ENCODE measurements at places on chromosomes 7 and 10. TPM values are rescaled to one million over a fixed set of nuclear protein-coding genes. Genes with fewer than 3 reads are reported as not detected.

DNA sequence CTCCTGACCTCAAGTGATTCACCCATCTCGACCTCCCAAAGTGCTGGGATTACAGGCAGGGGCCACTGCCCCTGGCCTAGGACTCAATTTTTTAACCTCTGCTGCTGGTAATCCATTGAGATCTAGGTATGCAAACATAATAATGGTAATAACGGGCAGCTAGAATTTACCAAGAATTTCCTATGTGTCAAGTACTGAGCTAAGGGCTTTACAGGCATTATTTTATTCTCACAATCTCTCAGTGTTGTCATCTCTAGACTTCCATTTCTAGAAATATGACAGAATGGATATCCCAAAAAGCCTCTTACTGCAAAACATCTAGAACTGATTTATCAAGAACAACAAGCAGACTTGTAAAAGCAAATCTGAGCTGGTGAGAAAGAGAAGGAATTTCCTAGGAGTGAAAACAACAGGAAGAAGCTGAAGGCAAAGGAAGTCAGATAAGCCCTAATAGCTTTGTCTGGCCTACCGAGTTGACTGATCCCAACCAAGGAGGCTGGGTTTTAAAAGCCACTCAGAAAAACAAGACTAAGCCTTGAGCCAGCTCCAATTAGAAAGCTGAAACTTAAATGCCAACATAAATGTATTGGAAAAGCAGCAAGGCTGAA lies 70.6 kb downstream of the CCDC71L start:
- DNase-seq: no peak

GRCh38 chr7:18896343-18896975 lies 221.0 kb downstream of the TWIST1 start:
- no peak for DNase-seq

GRCh38 chr10:103487410-103487708 lies 6.1 kb upstream of the NEURL1 start:
- DNase-seq: no peak

DNA sequence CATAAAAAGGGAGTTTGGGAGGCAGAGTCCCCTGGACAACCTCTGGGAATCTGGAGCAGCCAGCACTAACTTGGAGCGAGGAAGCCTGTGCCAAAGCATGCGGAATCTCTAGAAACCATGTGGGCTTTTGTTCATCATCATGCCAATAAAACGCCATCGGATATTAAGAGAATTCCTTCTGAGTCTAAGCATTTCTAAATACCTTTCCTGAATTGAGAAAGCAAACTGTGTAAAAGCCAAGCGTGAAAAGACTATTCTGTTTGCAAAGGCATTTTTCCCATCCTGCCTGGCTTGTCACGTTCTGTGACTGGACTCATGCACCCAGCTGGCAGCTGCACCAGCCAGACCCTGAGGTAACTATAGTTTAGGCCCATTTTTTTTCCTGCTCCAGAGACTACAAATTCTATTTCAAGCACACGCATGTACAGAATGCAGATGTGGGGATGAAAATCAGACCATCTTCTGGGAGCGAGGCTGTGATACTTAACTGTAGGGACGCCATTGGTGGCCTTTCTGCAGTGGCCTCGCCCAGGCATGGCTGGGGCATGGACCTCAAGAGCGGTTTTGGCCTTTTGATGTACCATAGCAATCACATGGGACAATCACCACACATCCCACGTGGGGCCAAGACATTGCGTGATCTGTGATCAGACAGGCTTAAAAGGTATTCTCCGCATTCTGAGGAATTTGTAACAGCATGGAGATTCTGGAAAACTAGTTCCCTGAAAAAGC lies 218.9 kb downstream of the KIAA1217 start:
- peak; percentile 61 for DNase-seq

Gene ZNF277
- polyA plus RNA-seq: 23.5 TPM

- peak; percentile 88 for DNase-seq
These were observed 133.7 kb upstream of the SH2B2 start for GRCh38 chr7:102152672-102153598.

- no peak for DNase-seq
These were observed 100.8 kb downstream of the NRP1 start for GRCh38 chr10:33233635-33234034.

Gene ZNF92
- polyA plus RNA-seq: 10.2 TPM

Gene ICA1
- 10.9 TPM for polyA plus RNA-seq

GRCh38 chr10:6774406-6774805 lies 194.3 kb upstream of the PRKCQ start:
- no peak for DNase-seq

Gene GIMAP5
- polyA plus RNA-seq: 10.4 TPM

Gene PRR15
- polyA plus RNA-seq: not detected
